ENCODE measurements at places on chromosomes 2 and 18.

DNA sequence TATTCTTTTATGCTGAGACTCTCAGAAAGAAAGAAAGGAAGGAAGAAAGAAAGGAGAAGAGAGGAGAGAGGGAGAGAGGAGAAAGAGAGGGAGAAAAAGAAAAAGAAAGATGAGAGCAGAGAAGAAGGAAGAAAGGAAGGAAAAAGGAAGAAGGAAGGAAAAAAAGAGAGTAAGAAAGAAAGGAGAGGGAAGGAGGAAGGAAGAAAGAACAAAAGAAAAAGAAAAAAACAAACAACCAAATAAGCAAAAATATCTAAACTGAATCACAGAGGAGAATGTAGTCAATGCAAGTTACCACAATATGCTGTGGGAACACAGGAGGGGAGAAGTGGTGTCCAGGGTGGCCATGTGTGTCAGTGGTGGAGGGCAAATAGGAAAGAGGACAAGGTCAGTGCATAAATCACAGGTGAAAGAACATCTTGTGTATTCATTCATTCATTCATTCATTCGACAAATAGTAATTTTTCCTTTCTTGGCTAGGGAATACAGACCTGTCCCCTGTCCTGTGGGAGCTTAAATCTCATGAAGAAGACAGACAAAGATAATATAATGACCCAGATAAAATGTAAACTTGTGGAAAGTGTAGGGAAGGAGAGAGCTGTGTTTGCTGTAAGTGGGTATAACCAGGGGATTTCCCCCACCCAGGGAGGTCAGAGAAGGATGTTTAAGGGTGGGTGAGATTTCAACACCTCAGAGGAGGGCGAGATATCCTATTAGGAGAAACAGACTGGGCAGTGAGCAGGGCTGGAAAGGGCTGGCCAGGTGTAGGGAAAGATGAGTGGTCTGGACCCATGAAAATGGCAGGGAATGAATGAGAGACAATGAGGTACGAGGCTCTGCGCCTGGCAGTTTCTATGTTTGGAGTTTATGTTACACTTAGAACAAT lies 50.7 kb downstream of the IL1R2 start:
- no peak for DNase-seq

DNA sequence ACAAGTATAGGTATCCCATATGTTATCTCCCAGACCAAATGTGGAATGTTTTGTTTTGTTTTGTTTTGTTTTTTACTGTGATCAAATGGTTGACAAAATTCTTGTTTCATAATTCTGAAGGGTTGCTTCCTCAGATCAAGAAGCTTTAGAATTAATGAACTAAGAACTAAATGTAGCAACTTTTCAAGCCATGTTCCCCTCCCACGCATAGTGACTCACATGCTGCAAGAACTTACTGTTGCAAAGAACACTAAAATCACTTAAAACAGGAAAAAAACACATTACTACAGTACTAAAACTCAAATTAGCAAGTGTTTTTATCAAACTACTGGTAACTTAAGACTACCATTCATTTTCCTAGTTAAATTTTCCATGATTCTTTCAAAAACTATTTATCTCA lies 30.6 kb downstream of the HNRNPLL start:
- no peak for DNase-seq

- DNase-seq, result no peak
Measured at GRCh38 chr18:28999726-29000125, 822.8 kb upstream of the CDH2 start.

DNA sequence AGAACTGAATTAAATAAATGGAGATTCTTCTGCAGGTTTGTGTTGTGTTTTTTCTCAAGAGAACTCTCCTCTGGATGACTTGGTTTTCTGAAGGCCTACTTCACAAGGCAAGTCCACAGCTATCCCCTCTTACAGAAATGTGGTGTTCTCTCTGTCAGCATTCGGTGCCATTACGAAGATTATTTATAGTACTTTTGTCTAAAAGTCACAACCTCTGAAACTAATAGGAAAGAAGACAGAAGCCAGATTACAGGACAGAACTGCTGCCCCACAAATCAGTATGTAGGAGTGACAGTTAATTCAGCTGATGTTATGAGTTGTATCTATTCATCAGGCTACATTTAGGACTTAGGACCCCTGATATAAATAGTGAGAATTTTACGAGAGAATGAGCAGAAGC lies 413.5 kb downstream of the TMX3 start:
- DNase-seq, result no peak

- DNase-seq, result no peak
Measured at GRCh38 chr2:148721520-148721931, 77.0 kb downstream of the EPC2 start.

GRCh38 chr2:235709124-235709813 lies 215.4 kb downstream of the AGAP1 start:
- no peak for DNase-seq

DNA sequence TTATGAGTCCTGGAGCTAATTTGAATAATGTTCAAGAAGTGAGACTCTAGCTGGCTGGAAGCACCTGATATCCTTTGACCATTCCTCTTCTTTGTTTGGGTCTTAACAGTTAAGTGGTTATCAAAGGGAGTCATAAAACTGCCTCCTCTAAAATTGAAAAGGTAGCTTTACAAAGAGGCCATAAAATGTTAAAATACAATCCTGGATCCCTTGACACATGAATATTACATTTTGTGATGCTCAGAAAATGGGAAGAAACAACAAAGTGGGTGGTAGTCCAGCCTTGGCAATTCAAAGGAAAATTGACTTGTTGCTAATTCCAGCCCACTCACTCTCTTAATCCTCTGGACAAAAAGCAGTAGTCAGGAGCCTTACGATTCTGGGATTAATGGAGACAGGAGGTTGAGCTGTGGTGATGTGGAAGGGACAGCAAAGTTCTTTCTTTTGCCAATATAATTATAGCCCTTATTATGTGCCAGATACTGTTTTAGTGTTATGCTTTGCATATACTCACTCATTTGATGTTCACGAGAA lies 339.2 kb downstream of the PDE11A start:
- DNase-seq, result no peak

GRCh38 chr2:152444448-152444847 lies 109.5 kb downstream of the FMNL2 start:
- no peak for DNase-seq

DNA sequence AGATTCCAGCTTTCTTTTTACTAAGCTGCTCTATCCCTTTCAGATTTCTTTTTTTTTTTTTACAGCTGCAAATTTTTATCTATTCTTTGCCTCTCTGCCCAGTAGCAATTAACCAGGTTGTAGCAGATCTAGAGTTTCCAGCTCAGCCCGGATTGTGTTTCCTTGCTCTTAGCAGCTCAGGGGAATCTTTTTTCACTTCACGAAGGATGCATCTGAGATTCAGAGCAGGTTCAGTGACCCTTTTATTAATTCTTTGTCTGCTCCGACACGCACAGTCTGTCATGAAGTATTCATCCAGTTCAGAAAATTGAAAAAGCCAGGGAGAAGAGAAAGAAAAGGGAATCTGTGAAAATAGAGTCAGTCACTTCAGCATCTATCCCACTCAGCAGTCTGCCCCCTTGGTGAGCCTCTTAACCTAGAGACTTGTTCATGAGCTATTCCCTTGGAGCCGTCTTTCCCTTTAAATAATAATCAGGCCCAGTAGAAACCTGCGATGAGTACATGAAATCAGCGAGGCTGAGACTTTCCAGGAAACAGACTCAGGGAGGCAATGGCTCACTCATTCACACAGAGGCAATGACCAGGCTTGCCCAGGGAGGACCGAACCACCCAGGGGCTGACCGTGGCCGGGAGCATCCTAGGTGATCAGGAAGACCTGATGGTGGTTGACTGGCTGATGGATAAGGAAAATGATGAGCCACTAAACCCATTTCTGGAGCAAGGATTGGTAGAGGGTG lies 103.4 kb upstream of the ITGA6 start:
- no peak for DNase-seq

DNA sequence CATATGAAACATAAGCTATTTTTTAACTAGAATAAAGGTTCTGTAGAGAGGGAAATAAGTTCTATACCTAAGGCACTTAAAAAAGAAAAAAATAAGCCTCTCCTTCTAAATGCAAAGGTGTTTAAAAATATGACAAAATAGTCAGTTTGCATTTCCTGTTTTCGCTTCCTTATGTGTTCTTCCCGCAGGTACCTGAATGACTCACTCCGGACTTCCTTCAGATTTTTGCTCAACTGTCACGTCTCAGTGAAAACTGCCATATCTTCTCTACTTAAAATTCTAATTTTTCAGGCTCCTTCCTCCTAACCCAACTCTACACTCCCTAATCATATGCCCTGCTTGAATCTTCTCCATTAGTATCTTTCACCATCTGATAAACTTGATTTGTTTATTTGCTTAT lies 1333.1 kb downstream of the LRP1B start:
- no peak for DNase-seq

- no peak for DNase-seq
Measured at GRCh38 chr2:210443527-210443926, 33.0 kb downstream of the LANCL1 start.

DNA sequence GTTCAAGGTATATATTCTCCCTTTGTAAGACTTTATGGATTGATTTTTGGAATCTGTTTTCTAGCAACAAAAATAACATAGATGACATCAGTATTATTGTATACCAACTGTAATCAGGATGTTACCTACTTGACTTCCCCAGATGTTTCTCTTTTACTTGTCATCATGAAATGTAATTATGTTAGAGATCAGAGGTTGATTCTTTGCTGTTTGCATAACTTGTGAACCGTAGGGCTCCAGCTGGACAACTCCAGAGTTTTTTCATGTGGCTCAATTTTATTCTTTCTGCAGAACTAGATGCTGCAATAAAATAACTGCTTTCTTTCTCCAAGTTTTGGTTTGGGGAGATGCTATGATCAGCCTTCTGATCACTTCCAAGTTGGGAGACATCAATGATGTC lies 58.1 kb downstream of the SPOPL start:
- no peak for DNase-seq

DNA sequence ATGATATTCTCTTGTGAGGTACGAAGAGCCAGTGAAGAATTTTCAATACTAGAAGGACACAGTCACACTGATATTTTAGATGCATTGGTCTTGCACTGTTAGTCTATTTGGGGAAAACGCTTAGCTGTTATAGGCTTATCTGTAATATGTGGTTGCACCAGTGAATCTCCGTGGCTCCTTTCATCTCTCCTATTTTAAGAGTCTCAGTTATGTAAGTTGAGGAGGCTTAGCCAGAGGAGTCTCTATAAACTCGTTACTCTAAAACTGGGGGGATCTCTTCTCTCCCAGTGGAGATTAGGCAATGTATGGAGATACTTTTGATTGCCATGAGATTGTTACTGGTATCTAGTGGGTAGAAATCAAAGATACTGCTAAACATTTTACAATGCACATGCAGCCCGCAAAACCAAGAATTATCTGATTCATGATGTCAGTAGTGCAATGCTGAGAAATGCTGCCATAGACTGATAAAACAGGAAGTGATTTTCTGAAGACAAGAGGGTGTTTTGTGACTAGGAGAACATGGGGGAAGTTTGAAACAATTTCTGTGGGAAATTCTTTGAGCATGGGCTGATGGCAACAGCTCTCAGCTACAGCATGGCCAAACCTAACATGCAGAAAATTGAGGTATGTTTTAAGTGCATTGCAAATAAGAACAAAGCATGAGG lies 339.1 kb downstream of the SOX11 start:
- DNase-seq, result no peak

GRCh38 chr18:911025-911424 lies 6.4 kb downstream of the ADCYAP1 start:
- no peak for DNase-seq

DNA sequence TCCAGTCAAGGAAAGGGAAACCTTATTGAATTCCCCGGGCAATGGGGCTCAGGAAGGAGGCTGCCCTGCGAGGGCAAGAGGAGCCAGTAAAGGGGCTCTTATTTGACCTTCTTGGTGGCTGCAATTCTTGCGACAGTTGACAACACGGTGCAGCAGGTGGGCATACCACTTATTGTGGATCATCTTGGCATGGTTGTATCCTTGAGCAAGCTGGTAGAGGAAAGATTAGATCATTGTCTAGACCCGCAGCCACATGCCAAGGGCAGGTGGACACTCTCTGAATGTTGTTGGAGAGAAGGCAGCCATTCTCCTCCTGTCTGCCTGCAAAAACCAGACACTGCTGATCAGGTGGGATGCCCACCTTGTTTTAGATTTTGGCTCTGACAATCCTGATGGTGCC lies 170.2 kb upstream of the CHST9 start:
- no peak for DNase-seq

DNA sequence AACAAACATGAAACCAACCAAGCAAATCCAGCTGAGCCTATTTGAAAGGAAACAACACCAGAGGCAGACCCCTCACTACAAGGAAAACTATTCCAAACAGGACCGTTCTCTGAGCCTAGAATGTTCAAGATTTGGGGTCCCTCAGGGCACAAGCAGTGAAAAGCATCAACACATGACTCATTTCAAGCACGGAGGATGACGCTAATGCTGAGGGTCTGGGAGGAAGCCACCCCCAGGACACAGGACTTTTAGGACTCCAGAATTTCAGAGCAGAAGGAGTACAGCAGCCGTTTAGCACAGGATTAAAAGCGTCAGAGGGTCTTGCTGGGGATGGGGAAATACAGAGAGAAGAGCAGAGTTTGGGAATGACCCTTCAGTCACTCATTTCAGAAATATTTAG lies 168.9 kb downstream of the DLGAP1 start:
- DNase-seq, result no peak

GRCh38 chr2:24793761-24794435 lies 673 bp downstream of the CENPO start:
- no peak for DNase-seq

- DNase-seq, result peak; percentile 35
Measured at GRCh38 chr18:3297025-3297984, 35.4 kb downstream of the MYL12B start.

DNA sequence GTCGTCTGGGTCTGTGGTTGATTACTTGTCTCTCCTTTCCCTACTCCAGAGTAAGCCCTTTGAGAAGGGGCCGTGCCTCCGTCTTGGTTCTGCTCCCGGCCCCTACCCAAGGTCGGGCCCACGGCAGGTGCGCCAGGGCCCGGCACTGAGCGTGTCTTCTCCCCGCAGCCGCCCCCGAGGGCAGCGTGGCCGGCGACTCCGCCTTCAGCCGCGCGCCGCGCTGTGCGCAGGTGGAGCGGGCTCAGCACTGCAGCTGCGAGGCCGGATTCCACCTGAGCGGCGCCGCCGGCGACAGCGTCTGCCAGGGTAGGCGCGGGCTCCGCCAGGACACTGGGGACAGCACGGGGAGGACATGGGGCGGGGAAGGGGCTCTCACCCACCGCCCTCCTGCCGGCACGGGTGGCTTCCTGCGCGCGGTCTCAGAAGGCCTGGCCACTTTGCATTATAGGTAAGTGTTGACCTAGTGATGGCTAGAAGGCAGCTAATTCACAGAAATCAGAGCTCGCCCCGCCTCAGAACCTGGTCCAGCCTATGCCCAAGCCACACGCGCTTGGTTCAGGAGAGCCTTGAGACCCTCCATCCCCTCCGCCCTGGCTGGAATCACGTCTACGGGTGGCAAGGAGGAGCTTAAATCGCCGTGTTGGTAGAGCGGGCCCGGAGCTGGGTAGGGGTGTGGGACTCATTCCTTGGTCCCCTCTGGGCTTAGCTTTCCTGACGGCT lies 43.5 kb downstream of the FBLN7 start:
- no peak for DNase-seq

- DNase-seq, result no peak
Measured at GRCh38 chr2:60412620-60413019, 140.8 kb downstream of the BCL11A start.

GRCh38 chr2:240956935-240957655 lies 41.3 kb upstream of the SNED1 start:
- DNase-seq, result no peak
